Vagina (tissue), 2 donors: ENCODE measurements at places on chromosomes 12 and 14.

DNA sequence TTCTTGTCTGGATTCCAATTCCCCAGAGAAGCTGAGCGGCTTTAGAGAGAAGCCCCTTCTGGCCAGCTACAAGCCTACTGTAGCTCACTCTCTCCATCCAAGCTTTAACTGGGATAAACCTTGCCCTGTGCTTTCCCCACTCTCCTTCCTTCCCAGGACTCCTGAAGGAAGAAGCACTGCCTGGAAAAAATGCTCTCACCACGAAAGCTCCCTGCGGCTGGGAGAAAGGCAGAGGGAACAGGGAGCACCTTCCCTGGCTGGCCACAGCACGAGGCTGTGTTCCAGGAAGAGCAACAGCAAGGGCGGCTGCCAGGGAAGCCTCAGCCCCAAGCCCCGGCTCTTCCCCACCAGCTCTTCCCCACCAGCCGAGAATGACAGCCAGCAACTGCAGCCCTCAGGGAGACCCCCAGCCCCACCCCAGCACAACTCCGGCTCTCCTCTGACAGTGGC is 40.8 kb upstream of the PNMA1 start:
- DNase-seq, result no peak

DNA sequence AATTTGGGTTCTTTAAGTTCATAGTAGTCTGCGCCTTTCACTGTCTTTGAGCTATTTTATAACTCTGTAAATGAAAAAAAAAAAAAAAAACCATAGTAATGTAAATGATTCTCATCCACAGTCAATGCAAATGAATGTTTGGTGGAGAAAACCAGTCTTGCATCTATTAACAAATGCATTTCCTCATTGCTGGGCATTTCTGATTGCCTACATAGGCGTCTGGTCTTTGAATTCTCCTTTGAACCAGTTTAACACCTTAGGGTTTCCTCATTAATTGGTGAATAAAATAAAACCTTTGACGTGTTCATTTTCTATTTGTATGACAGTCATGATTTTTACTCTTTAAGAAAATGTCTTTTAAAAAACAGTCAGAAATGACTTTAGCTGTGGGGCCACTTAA is 114.8 kb downstream of the C12orf75 start:
- DNase-seq, result no peak

DNA sequence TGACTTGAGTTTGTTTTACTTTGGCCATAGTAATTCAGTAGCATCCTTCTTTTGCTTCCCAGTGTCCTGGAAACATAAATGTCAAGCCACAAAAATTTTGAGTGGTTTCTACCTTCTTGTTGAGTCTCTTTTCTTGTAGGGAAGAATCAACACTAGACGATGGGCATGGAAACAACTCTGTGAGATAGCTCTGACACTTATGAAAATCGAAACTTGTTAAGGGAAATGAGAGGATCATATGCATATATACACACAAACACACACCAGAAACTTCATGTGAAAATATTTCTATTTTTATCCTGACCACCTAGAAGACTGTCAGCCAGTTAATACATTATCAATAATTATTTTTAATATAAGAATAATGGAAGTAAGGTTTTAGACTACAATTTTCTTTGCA is 1247.3 kb upstream of the FLRT2 start:
- DNase-seq, result no peak

- no peak for DNase-seq
Measured at GRCh38 chr14:50001999-50002925, 109.4 kb downstream of the ARF6 start.

GRCh38 chr14:72546344-72547016 is 347.4 kb downstream of the DPF3 start:
- DNase-seq, result no peak

GRCh38 chr14:104072586-104072985 is 12.9 kb upstream of the ASPG start:
- no peak for DNase-seq

DNA sequence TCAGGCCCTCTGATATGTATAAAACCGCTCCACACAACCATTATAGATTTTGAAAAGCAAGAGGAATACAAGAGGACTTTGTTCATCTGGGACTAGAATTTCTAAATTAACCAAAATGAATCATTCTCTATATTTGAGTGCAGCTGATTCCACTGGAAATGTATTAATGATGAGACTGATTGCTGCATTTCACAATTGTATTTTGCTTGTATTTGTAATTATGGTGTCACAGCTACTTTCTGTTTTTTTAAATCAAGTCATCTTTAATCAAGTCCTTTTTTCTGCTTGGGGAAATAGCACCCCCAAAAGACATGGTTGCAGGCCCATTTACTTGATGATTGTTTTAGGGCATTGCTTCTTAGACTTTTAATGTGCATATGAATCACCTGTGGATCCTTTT is 162.4 kb downstream of the KICS2 start:
- no peak for DNase-seq

DNA sequence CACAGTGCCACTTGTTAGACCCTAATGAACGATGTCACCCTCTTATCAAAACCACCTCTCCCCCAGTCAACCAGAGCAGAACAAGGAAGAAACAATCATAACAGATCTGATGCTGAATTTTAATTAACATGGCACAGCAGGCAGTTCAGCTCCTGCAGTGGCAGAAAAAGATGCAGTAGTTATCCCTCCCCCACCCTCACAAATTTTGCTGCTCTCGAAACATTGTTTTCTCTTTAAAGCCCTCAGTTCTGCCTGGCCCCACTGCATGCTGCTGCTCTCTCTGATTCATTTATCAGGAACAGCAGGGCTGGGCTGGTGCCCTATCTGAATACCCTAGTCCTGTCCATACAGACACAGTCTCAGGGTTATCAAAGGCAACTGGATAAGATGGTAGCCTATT is 12.2 kb downstream of the CCDC175 start:
- DNase-seq, result no peak

DNA sequence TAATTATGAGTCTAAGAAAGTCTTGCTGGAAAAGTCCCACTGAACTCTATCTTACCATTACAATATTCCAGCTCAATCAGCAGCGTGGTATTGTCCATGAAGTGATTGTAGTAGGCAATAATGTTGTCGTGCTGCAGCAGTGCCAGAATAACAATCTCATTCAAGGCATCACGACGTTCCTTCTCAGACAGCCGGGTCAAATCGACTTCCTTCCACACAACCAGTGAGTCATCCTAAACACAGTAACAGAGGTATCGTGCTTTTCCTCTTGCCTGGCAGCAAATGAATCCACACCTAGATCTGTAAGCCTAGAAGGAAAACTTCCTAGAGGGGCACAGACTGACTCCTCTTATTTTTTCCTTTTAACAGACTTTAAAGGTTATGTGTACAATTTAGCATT is 2.9 kb downstream of the NEK9 start:
- DNase-seq, result no peak

GRCh38 chr14:53140585-53140984 is 12.5 kb downstream of the DDHD1 start:
- DNase-seq, result no peak

DNA sequence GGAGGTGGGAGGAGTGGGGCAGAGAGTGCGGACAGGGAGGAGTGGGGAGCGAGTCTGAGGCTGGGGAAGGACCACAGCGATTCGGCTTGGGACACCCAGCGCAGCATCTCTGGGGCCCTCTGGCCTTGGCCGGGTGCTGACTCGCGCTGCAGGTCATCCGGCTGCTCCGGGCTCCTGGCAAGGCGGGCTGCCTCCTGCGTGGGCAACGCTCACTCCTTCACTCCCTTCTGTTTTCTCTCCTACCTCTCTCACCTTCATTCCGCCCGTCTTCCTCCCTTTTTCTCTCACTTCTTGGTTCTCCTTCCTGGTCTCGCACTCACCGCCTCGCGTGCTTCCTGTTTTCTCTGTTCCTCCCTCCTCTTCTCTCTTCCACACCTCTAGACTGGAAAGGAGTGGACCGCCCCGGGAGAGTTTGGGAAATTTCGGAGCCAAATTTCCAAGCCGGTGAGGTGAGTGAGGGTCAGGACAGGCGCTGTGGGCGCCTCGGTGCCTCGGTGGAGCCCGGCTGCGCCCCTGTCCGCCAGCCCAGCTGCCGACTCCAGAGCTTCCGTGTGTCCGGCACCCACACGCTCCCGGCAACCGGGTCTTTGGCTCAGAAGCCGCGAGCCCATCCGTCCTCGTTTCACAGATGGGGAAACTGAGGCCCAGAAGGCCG is 86.7 kb downstream of the B4GALNT3 start:
- DNase-seq, result no peak

DNA sequence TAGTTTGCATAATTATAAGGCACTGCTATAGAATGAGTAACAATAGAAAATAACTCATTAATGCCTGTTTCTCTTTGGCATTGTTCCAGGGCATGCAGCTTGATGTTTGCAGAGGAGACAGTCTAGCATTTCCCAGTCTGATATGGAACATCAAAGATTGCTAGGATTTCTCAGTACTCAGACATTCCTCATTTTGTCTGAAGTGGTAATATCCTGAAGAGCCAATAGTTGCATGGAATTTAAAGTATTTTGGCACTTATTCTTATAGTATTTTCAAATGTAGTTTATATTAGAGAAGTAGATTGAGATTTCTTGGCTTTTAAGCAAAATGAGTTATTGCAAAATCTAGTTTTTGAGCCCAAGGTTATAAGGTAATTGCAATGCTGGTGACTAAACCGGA is 337.3 kb upstream of the E2F7 start:
- DNase-seq, result no peak
